ENCODE measurements at places on chromosomes 6 and 20.

- DNase-seq, result peak; percentile 64
Observed at GRCh38 chr6:30169658-30170614, 6.6 kb downstream of the TRIM15 start.

- no peak for DNase-seq
Observed at GRCh38 chr6:20409427-20409971, 7.8 kb downstream of the E2F3 start.

- DNase-seq, result no peak
Observed at GRCh38 chr6:29597184-29597583, 12.3 kb downstream of the OR2H2 start.

DNA sequence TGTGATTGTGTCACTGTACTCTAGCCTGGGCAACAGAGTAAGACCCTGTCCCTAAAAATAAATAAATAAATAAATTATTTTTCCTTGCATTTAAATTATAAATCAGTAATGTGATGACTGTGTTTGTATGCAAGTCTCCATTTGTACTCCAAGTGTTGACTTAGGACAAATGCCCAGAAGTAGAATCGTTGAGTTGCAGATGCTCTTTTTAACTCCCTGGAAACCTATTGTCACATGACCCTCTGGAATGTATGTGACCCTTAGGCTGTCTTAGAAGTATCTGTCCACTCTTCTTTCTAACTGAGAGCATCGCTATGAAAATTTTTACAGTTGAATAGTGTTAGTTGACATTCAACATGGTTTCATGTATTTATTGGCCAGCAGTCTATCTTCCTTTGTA lies 18.8 kb downstream of the OR2A4 start:
- DNase-seq, result peak; percentile 7

GRCh38 chr6:144327081-144327480 lies 41.9 kb downstream of the UTRN start:
- no peak for DNase-seq

DNA sequence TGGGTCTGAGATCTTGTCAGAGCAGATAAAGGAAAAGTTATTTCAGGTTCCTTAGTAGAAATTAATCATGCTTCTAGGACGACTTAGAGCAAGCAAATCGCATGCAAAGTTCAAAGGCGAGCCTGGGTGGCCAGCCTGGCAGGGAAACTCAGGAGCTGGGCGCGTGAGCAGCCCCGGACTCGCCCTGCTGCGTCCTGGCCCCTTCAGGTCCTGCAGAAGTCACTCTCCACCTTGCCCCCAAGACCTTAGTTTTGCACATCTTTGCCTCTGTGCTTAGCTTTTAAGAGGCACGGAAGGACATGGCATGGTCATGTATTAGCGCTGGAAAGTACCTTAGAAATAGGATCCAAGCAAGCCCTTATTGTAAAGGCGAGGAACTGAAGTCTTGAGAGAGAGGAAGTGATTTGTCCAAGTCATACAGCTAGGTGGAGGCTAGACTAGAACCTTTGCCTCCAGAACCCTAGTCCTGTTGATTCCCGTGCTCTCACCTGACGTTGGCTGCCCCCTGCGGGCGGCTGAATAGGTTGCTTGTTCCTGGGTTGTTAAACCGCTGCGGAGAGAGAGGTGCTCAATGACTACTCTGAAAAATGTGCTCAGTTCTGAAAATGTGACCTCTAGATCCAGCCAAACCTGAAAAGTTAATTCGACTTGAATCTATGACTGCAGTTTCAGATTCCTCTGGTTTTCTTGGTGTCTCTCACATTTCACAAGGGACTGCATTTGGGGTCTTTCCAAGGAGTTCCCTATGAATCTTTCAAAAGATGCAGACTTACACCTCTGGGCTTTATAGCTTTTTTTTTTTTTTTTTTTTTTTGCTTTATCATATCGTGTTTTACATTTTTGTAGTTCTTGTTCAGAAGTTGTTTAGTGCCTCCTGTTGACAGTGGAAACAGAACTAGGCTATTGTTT lies 2.7 kb downstream of the MYB start:
- peak; percentile 61 for DNase-seq

GRCh38 chr6:1972962-1973361 lies 272.4 kb downstream of the GMDS start:
- DNase-seq, result no peak

GRCh38 chr6:75431379-75431778 lies 62.2 kb downstream of the FILIP1 start:
- DNase-seq, result peak; percentile 25

DNA sequence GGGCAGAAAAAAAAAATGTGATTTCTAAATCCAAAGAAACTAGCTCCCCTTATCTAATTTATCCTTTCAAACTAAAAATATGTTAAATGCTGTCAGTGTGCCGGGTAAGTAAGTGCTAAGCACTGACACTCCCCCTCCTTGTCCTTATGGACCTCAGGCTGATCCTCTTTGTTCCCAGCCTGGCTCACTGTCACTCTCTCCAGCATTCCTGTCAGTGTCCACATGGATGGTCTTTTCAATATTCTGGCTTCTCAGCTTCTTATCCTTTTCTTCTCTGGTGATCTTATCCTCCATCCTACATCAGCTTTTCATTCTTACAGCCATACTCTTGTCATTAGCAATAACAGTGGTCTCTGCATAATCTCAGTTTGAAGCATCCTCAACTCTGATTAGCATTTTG lies 55.0 kb downstream of the BCKDHB start:
- DNase-seq, result no peak

DNA sequence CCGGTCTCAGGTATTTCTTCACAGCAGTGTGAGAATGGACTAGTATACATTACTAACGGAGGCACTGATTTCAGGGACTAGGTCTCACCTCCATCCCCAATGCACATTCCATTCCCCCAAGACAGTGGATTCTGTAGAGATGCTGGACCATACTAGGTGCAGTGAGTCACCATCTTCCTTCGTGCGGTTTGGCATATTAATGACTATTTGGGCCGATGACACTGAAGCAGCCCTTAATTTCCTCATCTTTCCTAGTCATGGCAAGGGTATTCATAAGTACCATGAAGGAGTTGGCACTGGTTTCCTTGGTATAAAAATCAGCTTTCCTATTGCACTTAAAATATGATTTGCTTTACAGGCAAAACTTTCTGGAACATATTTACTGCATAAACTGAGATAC lies 121.4 kb upstream of the TRAF3IP2 start:
- DNase-seq, result no peak
